ENCODE measurements at places on chromosomes 12 and 14. TPM values are rescaled to one million over a fixed set of nuclear protein-coding genes. Genes with fewer than 3 reads are reported as not detected.

Gene GALNT16
- 0.94 TPM for total RNA-seq

Gene PLEKHG7
- not detected for total RNA-seq

Gene RD3L
- total RNA-seq, result not detected

DNA sequence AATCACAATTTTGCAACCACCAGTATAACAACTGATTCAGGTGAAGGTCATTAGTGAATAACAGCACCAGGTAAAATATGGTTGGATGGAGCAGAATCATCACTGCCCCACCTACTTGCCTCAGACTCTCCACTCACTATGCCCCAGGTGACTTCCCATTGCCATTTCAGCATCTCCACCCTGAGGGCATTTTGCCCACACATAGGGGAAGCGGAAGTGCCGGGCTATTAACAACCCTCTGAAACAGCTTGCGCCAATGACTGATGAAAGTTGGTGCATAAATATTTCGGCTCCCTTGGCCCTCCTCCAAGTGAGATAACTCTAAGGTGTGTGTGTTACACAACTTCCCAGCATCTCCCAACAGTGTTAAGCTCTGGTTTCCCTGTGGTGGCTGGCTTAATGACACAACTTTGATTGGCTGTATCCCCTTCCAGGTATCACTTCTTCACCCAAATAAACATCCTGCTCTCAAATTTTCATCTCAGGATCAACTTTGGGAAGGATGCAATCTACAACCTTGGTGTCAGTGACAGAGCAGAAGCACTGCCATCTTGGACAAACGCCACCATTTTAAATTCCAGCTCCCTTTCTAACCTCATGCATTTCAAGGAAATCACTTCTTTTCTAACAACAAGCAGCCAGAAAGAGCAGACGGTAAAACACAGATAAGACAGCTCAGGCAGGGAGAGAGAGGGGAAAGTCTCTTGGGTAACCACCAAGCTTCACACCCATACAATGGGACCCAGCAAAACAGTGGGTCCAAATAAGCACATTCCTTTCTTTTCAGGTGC is 73.6 kb upstream of the PPP2R5C start:
- no peaks in the 10 kb centered on the region for H3K4me1 ChIP-seq
- H3K4me3 ChIP-seq, result no peak overlapping the region
- no peak for DNase-seq
- peaks cover 28% of the 10 kb centered on the region for H3K27me3 ChIP-seq
- no peaks in the 10 kb centered on the region for H3K36me3 ChIP-seq
- H3K27ac ChIP-seq, result no peak overlapping the region

DNA sequence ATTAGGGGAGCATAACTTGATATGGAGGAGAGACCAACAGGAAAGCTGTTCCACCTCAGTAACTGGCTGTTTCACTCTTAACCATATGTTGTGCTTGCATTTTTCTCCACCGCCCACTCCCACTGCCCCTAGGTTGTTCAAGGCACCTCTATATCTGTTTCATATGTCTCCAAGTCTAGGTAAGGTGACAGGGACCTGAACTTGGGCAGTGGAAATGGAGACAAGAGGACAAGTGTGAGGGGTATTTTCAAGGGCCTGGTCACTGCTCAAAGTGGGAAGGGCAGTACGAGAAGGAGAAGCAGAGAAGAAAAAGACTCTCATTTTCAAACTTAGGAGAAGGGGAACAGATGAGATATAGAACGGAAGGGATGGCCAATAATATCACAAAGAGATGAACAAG is 3.1 kb downstream of the SLC38A1 start:
- peaks cover 3% of the 10 kb centered on the region for H3K36me3 ChIP-seq
- H3K4me1 ChIP-seq, result no peaks in the 10 kb centered on the region
- H3K27ac ChIP-seq, result no peak overlapping the region

GRCh38 chr12:94815450-94815849 is 165.1 kb upstream of the TMCC3 start:
- no peaks in the 10 kb centered on the region for H3K4me1 ChIP-seq
- H3K27ac ChIP-seq, result no peak overlapping the region
- no peaks in the 10 kb centered on the region for H3K27me3 ChIP-seq
- no peak for DNase-seq
- peaks cover 13% of the 10 kb centered on the region for H3K36me3 ChIP-seq

DNA sequence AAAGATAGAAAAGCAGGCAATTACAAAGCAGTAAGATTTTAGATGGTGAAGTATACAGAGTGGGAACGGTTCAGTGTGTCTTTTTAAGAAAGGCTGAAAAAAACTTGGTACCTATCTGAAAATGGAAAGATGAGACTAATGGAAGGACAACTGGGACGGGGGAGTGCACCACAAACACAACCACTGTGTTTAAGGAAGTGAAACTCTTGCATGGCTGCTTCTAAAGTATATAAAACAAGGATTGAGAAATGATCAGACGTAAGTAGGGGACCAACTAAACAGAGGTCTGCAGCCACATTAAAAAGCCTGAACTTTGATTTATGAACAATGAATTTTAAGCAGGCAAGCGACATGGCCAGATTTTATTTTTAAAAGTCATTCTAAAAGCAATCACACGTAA is 328.6 kb downstream of the MDGA2 start:
- no peak overlapping the region for H3K4me3 ChIP-seq
- H3K27ac ChIP-seq, result no peak overlapping the region
- H3K27me3 ChIP-seq, result no peaks in the 10 kb centered on the region
- DNase-seq, result no peak
- H3K36me3 ChIP-seq, result no peaks in the 10 kb centered on the region
- H3K4me1 ChIP-seq, result no peaks in the 10 kb centered on the region

DNA sequence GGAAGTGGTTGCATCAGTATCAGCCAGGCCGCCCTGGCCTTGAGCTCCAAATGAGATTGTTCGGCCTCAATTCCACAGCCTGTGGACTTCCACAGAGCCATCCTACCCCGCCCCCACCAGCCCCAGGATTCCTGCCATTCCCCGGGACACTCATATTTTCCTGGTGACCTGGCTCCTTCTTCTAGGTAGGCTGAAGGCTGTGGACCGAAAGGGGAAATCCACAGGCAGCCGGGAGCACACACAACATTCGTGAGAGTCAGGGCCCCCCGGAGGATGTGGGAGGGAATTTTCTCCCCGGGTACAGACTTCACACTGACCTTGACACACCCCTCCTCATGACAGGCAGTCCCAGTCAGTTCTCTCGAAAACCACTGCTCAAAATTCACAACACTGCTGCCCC is 39.9 kb downstream of the RIN3 start:
- H3K27me3 ChIP-seq, result peaks cover 2% of the 10 kb centered on the region
- H3K36me3 ChIP-seq, result no peaks in the 10 kb centered on the region
- peak overlapping the region; percentile 64 for H3K27ac ChIP-seq
- peak overlapping the region; percentile 23 for H3K4me3 ChIP-seq

GRCh38 chr12:90295858-90296257 is 587.2 kb upstream of the ATP2B1 start:
- H3K27ac ChIP-seq, result no peak overlapping the region
- H3K4me1 ChIP-seq, result peaks cover 23% of the 10 kb centered on the region
- no peak for DNase-seq
- no peak overlapping the region for H3K4me3 ChIP-seq
- H3K27me3 ChIP-seq, result no peaks in the 10 kb centered on the region

DNA sequence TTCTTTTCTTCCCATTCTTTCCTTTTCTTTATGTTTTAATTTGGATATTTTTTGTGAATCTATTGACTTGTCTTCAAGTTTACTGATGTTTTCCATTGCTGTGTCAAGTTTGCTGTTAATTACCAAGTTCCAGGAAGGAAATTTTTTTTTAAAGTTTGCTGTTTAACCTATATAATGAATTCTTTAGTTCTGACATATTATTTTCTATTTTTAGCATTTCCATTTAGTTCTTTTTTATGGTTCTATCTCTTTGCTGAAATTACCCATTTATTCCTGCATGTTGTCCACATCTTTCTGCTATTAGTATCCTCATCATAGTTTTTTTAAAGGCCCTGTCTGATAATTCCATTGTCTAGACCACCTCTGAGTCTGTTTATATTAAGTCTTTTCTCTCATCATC is 27.8 kb downstream of the KLHDC1 start:
- H3K36me3 ChIP-seq, result peaks cover 20% of the 10 kb centered on the region
- no peaks in the 10 kb centered on the region for H3K4me1 ChIP-seq
- no peak for DNase-seq
- no peak overlapping the region for H3K27ac ChIP-seq
- H3K4me3 ChIP-seq, result no peak overlapping the region

DNA sequence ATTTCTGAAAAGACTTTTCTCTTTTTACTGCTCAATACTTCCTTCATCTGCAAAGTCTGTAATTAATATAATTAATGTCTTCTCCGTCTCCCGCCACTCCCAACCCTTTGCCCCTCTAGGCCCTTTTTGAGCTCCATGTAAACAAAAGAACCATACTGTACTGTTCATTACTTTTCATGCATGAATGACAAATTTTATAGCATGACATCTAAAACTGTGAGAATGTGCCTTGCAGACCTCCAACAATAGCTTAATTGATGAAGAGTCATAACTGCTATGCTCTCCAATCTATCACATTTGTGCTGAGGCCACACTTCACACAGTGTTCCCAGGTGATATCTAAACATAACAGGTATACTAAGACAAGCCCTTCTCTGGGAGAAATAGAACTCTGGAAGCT is 1122.7 kb upstream of the ATXN7L3B start:
- H3K27ac ChIP-seq, result no peak overlapping the region
- no peaks in the 10 kb centered on the region for H3K36me3 ChIP-seq
- H3K4me1 ChIP-seq, result peaks cover 4% of the 10 kb centered on the region
- no peak overlapping the region for H3K4me3 ChIP-seq
- H3K27me3 ChIP-seq, result no peaks in the 10 kb centered on the region

GRCh38 chr12:51662728-51663154 is 71.7 kb downstream of the SCN8A start:
- peaks cover 24% of the 10 kb centered on the region for H3K36me3 ChIP-seq
- no peaks in the 10 kb centered on the region for H3K27me3 ChIP-seq
- no peak overlapping the region for H3K27ac ChIP-seq
- H3K4me3 ChIP-seq, result no peak overlapping the region

DNA sequence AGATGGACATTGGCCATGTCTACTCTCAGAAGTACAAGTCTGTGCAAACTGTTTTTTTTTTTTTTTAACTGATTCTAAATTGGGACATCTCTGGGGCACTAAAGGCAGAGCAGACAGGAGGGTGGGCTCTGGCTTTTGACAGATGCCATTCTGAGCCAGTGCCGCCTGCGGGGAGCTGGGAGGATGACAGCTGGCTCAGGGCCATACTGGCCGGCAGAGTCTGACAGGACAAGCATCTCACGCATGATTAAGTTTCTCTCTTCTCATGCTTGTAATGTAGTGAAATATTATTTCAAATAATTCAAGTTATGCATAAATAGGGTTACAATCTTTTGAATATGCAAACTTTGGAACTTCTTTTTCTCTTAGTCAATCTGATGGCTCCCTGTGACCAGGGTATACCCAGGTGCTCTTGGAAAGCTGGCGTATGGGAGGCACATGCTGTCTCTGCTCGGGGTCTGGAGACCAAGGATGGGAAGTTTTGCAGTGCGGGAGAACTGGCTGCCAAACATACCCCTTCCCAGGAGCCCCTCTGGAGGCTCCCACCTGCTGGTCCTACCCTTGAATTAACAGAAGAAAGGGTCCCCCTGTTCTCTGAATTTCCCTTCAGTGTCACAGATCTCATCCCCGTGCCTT is 7.6 kb downstream of the CDCA4 start:
- H3K4me3 ChIP-seq, result no peak overlapping the region
- peaks cover 52% of the 10 kb centered on the region for H3K4me1 ChIP-seq
- H3K27me3 ChIP-seq, result peaks cover 2% of the 10 kb centered on the region
- DNase-seq, result no peak
- peaks cover 20% of the 10 kb centered on the region for H3K36me3 ChIP-seq

GRCh38 chr14:69701291-69701690 is 65.7 kb upstream of the SRSF5 start:
- no peak for DNase-seq
- no peak overlapping the region for H3K4me3 ChIP-seq
- H3K27me3 ChIP-seq, result no peaks in the 10 kb centered on the region
- H3K4me1 ChIP-seq, result peaks cover 5% of the 10 kb centered on the region

DNA sequence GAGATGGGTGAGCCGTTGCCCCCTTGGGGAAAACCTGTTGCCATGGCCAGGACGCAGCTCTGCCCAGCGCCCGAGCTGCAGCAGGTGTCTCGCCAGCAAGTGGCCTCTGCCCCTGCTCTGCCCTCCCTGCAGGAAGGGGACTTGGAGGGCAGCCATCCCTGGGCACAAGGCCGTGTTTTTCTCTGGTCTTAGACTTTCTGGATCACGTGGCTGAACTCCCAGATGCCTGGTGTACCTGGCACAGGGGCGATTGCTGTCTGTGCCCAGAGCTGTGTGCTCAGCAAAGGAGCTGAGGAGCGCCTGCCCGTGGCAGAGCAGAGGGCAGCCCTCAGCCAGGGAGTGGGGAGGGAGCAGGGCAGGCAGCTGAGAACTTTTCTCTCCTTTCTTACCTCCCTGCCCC is 38.0 kb downstream of the TMEM63C start:
- H3K36me3 ChIP-seq, result no peaks in the 10 kb centered on the region
- peaks cover 30% of the 10 kb centered on the region for H3K27me3 ChIP-seq
- H3K27ac ChIP-seq, result no peak overlapping the region
- no peaks in the 10 kb centered on the region for H3K4me1 ChIP-seq
- no peak for DNase-seq

GRCh38 chr14:55448141-55448614 is 7.8 kb upstream of the TBPL2 start:
- H3K4me3 ChIP-seq, result peak overlapping the region; percentile 20
- H3K4me1 ChIP-seq, result peaks cover 59% of the 10 kb centered on the region
- H3K27ac ChIP-seq, result peak overlapping the region; percentile 89
- H3K36me3 ChIP-seq, result no peaks in the 10 kb centered on the region

- peaks cover 4% of the 10 kb centered on the region for H3K36me3 ChIP-seq
- no peak for DNase-seq
- H3K4me3 ChIP-seq, result no peak overlapping the region
- H3K27me3 ChIP-seq, result no peaks in the 10 kb centered on the region
Observed at GRCh38 chr14:80504781-80505180, 293.5 kb upstream of the DIO2 start.

DNA sequence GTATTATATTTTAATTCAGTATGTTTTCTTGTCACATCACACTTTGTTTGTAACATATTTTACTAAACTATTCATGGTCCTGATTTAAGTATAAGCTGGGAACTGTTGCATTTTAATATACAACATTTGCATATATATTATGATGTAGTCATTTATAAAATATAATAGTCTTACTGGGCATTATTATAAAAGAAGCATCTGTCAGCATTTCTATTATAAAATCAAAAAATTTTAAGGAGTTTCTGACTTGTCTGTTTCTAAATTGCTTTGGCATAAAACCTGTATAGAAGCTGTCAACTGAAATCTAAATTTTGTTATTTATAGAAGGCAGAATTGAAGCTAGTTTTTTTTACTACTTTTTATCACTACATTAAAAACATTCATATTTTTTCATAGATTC is 166.6 kb downstream of the NUBPL start:
- H3K4me3 ChIP-seq, result no peak overlapping the region
- no peaks in the 10 kb centered on the region for H3K27me3 ChIP-seq
- DNase-seq, result no peak
- H3K36me3 ChIP-seq, result peaks cover 3% of the 10 kb centered on the region
- no peaks in the 10 kb centered on the region for H3K4me1 ChIP-seq

DNA sequence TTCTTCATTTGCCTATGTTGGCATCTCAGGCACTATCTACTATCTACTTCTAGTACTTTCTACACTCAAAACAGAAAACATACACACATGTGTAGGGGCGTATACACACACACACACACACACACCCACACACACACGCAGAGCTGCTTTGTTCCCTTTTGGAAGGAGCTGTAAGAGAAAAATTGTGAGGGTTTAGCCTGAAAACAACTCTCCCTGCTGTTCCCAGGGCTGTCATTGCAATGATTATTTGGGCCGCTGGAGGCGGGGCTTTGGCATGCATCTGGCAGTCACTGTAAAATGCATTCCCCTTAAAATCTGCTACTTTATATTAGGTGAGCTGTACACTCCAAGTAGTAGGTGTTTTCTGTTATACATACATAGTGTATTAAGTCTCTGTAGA is 29.1 kb upstream of the SLC38A2 start:
- no peak for DNase-seq
- peak overlapping the region; percentile 52 for H3K27ac ChIP-seq
- peaks cover 42% of the 10 kb centered on the region for H3K36me3 ChIP-seq
- H3K4me3 ChIP-seq, result no peak overlapping the region
- peaks cover 2% of the 10 kb centered on the region for H3K27me3 ChIP-seq

Data from HFFc6 (cell line).